ENCODE measurements at places on chromosomes 5 and 9.

GRCh38 chr5:10984021-10984715 lies 223.1 kb upstream of the DAP start:
- no peak for DNase-seq

GRCh38 chr5:123610665-123611405 lies 98.9 kb downstream of the CSNK1G3 start:
- no peak for DNase-seq

DNA sequence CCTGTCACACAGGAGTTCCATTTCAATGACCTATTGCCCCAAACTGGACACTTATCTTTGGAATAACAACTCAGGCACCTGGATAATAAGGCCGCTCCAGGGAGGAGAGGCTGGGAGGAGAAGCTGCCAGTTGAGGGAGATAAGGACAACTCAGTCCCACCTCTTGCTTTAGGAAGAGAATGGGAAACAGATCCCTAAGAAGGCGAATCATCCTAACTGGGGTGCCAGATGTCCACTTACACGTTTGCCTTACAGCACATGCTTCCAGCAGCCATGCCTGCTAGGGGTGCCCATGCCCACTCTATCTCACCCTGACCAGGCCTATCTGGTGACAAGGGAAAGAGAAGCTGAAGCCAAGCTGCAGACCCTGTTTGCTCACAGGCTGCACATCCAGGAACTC lies 6.5 kb downstream of the HK3 start:
- DNase-seq: no peak

- no peak for DNase-seq
Measured at GRCh38 chr5:67037171-67037570, 159.4 kb downstream of the CD180 start.

- no peak for DNase-seq
Measured at GRCh38 chr5:133525126-133525525, 87.2 kb downstream of the FSTL4 start.

DNA sequence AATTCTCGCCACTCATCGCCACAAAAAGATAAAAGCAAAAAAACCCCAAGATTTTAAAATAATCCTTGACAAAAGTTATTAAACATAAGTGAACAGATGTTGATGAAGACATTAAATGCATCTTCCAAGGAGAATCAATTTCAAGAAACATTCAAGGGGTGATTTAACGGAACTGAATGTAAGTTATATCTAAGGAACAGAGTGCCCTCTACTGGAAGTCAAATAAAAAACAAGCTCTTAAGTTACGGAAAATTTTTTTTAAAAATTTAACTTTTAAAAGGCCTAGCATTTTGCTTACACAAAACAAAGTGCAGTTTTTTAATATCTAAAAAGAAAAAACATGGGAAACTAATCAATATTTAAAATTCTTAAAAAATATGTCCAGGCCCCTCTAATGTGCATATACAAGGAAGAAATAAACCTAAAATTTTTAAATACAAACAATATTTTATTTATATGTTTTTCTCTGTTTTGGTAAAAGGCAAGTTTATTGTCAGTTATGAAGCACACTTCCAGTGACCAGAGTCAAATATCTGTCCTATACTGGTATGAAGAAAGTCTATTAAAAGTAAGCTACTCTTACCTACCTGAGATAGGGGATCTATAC lies 28.0 kb downstream of the TEX10 start:
- DNase-seq: no peak

GRCh38 chr5:134994560-134995156 lies 27.0 kb downstream of the CATSPER3 start:
- DNase-seq: no peak

DNA sequence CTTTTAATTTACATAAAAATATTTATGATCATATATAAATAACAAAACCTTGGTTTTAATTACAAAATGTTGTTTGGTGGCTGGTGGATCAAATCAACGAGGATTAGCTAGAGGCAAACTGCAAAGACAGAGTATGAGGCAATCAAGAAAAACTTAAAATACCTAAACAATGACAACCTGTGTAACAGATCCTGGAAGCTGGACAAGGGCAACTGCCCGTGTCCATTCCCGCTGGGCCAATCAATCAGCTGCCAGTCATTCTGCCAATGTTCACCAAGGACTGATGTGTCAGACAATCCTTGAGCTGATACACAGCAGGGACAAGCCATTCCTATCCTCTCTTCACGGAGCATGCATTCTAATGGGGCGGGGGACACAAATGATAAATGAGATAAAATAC lies 3.2 kb upstream of the TENT4A start:
- DNase-seq: no peak

GRCh38 chr9:106929471-106930177 lies 66.7 kb downstream of the ZNF462 start:
- no peak for DNase-seq

DNA sequence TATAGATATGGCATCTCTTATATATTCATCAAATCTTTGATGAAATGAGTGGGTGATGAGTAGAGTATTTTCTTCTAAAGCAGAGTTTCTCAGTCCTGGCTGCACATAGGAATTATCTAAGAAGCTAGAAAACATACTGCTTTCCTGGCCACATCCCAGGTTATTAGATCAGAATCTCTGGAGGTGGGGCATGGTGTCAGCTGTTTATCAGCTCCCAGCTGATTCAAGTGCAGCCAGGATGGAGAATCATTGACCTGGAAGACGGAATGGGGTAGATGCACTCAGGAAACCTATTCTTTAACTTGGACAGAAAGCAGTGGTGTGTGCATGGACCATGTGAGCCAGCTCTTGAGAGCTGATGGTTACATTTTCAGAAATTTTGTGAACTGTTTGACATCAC lies 108.1 kb upstream of the IL6ST start:
- DNase-seq: no peak

DNA sequence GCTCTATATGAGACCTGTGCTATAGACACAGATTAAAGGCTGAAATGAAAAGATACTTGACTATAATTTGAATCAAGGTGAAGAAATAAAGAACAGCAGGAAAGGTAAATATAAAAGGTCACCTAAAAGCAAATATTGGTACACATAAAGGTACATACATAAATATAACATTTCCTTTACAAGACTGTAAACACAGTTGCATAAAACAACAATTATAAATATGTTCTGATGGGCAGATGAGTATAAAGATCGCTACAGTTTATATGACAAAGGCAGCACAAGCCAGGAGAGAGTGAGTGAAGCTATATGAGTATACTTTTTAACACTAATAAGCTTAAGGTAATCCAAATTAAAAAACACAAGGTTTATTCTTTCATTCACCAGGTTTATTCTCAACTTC lies 114.5 kb downstream of the OXCT1 start:
- no peak for DNase-seq

GRCh38 chr5:16321284-16321683 lies 141.7 kb upstream of the MARCHF11 start:
- no peak for DNase-seq

GRCh38 chr9:94721754-94722153 lies 4.7 kb upstream of the AOPEP start:
- no peak for DNase-seq

DNA sequence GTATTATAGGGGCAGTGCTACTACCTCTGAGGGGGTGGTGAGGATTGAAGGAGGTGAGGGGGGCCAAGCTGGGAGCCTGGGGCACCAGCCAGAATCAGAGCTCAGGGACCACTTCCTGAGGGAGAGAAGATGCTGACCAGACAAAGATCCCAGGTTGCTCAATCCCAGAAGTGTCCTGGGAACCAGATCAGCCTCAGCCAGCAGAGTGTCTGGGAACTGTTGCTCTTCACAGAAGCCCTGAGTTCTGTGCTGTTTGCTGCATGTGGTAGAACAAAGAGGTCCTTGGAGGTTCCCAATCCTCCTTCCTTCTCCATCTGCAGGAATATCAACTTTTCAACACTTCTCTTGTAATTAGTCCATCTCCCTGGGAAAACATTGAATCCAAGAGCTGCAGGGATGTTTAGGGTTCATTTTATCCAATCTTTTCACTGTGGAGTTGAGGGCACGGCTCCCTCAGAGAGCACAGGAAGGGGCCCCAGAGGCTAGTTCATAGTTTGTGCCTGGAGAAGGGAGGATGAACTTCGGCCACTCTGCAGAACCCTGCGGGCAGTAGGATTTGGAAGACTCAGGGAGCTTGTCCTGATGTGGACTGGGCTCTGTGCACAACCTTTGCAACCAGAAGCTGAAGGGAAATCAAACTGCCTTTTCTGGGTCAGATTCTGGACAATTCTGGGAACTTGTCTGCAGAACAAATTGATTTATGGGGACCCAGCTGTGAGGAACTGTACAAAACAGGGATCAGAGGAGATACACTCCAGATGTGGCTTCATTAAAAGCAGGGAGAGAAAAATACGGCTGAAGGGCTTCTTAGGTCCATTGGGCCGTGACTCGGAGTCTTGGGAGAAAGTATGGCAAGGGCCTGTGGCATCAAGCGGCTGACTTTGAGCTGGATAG lies 57.1 kb downstream of the GALNT12 start:
- no peak for DNase-seq

- DNase-seq: no peak
Measured at GRCh38 chr5:9895302-9895645, 265.1 kb upstream of the TAS2R1 start.

- no peak for DNase-seq
Measured at GRCh38 chr9:69307446-69308205, 17.4 kb upstream of the ENTREP1 start.

DNA sequence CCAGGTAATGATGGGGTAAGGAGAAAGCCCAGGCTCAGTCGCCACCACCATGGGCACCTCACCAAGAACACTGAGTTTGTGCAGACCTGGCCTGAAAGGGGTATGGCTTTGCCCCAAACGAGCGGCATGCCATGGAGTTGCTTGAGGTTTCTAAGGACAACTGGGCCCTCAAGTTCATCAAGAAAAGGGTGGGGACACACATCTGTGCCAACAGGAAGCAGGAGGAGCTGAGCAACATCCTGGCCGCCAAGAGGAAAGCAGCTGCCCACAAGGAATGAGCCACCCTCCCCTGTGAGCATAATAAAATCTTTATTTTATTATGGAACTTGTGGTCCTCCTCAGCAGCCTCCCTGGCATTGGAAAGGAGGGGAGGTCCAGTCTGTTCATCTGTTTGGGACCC lies 23.8 kb downstream of the CD14 start:
- DNase-seq: no peak

DNA sequence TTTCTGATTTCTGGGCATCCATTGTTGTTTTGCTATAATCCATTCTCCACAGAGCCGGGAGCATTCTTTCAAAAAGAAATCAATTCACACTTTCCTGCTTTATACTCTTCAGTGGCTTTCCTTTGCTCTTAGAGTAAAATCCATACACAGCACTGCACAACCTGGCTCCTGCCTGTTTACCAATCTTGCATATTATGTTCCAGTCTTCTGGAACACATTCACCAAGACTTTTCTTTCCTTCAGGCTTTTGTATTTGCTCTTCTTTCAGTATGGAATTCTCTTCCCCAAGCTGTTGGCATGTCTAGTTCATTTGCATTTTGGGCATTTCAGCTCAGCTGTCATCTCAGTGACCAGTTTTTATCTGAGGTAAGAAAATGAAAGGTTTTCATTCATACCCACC lies 6.3 kb downstream of the RFESD start:
- no peak for DNase-seq

GRCh38 chr9:126423916-126424185 lies 97.2 kb downstream of the MVB12B start:
- DNase-seq: no peak

GRCh38 chr5:143551820-143552251 lies 148.3 kb upstream of the NR3C1 start:
- DNase-seq: no peak

Data from activated B cell treated with CpG ODN at 0.5 μM for 24 hours (primary cell).